ENCODE measurements at places on chromosomes 6 and 20.

- DNase-seq = no peak
Measured at GRCh38 chr6:166774770-166775169, 147.7 kb upstream of the RPS6KA2 start.

GRCh38 chr20:19785983-19786285 lies 27.9 kb downstream of the RIN2 start:
- DNase-seq = no peak

GRCh38 chr6:73145690-73146089 lies 79.6 kb downstream of the KHDC1L start:
- no peak for DNase-seq

DNA sequence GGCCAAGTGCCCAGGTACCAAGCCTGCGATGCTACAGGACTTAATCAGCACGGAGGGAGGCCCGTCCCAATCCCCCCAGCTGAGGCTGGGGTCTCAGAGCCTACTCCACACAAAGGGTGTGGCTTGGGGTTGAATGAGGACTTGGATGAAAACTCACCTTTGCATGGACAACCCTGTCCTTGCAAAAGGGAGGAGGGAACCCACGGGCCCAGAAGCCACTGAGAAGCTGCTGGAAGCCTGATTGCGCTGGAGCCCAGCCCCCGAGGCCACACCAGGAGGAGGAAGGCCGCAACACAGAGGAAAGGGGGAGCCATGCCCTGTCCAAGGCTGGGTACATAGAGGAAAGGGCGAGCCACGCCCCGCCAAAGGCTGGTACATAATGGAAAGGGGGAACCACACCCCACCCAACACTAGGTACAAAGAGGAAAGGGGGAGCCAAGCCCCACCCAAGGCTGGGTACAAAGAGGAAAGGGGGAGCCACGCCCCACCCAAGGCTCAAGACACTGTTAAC lies 158.8 kb downstream of the DLL1 start:
- no peak for DNase-seq

DNA sequence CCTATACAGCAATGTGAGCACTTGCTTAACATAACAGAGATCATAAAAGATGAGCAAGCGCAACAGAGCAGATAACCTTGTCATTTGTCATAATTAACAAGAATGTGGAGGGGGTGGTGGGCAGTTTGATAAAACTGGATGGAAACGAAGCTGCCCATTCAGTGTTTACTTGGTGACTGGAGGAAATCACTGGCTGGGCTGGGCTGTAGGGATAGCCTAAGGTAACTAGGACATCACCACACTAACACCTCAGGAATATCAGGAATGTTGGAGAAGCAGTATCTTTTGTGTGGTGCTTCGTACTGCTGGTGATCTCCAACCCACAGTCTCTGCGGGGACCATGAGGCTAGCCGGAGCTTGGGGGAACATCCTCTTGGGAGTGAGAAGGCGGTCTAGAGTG lies 218.4 kb downstream of the HIVEP2 start:
- no peak for DNase-seq

- DNase-seq = peak; percentile 69
Measured at GRCh38 chr20:47540443-47541354, 39.0 kb downstream of the NCOA3 start.

- DNase-seq = peak; percentile 2
Measured at GRCh38 chr20:45070932-45071632, 29.8 kb downstream of the KCNS1 start.

DNA sequence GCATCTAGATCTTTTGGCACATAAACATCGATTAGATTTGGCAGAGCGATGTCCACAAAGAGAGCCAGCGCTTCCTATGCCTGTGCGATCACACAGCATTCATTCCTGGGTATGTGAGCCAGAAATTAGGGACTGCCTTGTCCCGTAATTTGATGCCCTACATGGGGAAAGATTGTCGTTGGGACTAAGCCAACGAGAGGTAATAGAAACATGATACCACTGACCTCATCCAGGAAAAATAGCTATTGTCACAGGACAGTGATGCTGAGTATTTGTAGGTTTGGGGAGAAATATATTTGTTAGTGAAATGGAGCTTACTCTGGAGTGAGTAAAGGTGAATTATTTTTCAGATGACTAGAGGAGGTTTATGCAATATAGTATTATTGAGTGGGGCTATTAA lies 154.0 kb downstream of the TSHZ2 start:
- no peak for DNase-seq

DNA sequence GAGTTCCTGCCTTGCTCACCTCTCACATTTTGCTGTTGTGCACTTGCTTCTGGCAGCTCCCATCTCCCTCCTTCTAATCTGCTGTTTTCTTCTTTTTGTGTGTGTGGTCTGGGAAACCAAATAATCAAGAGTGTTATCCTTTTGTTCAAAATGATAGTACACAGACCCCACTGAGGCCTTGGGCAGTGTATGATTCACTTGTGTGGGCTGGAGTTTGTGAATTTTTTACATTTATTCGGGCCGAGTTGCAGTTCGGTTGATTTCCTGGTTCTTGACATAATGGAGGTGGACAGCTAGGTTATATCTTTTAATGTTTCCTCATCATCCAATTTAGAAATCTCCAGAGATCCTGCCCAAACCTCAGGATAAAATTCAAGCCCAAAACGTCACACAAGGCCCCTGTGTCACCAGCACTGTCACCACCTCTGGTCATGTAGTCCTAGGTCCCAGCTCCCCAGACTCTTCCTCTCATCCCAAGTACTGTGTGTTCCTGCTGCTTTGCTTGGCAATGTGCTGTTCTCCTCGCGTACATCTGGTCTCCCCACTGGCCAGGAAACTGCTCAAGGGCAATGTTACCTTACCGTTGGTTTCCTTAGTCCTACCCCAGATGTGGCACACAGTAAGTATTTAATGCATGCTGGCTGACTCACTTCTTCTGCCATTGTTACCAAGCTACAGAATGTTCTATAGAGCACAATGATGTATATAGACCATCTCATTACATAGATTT lies 55.7 kb upstream of the PHACTR2 start:
- DNase-seq = no peak

DNA sequence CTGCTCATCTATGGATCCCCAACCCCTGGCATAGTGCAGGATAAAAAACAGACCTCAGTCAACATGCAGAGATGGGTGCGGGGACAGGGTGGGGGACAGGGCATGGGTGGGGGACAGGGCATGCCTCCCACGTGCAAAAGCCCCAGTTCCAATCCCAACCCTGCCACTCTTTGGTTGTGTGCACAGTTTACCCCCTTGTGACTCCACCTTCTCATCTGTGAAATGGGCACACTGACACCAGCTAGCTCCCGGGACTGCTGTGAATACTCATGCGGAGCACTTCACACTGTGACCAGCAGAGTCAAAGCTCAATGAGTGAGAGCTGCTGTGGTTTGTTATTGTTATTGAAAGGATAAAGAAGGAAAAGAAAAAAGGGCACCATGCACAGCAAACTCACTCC lies 69.3 kb downstream of the NFATC2 start:
- DNase-seq = no peak

DNA sequence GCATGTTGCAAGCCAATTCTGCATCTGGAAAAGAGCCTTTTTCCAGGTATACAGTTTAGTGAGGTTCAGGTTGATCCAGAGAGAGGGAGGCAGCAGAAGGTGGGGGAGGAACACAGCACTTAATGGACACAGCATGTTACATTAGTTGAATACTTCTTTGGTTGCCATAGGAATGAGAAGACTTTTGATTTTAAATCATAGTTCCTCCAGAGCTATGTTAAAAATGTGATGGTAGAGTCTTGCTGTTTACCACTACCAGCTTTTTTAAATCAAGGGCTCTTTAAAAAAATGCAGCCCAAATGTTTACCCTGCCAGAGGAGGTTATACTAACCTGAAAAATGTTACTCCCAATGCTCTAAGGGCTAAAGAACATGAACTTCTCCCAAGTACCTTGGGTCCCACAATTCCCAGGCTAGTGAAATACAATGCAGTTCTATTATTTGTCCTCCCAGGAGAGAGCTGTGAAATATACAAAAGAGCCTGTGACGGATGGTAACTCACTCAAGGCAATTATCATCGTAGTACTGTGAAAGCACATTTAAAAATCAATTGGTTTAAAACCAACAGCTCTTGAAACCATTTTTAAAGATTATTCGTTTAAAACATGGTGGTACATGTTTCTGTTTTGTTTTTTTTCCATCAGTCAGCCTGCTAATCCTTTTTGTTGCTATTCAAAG lies 6.9 kb upstream of the PHACTR1 start:
- no peak for DNase-seq

- no peak for DNase-seq
Measured at GRCh38 chr20:38283236-38283635, 20.7 kb upstream of the BPI start.

- no peak for DNase-seq
Measured at GRCh38 chr20:36097337-36098151, 57.0 kb upstream of the EPB41L1 start.

GRCh38 chr6:163599136-163599535 lies 184.6 kb downstream of the QKI start:
- DNase-seq = no peak

DNA sequence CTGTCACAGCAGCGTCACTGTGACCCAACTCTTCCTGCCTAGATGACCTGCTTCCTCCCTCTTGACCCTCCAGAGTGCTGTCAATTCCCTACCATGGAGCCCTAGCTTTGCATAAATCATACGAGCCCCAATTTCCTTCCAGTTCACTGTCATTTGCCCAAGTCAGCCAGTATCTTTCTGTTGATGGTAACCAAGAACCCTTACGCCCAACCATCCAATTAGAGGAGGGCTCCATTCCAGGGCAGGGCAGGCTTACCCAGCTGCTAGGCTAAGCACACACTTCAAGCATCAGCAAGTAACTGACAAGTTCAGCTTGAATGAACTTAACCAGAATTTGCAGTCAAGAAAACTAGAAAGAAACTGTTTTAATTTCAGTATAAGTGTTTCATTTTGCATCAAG lies 25.7 kb downstream of the WFDC3 start:
- no peak for DNase-seq

DNA sequence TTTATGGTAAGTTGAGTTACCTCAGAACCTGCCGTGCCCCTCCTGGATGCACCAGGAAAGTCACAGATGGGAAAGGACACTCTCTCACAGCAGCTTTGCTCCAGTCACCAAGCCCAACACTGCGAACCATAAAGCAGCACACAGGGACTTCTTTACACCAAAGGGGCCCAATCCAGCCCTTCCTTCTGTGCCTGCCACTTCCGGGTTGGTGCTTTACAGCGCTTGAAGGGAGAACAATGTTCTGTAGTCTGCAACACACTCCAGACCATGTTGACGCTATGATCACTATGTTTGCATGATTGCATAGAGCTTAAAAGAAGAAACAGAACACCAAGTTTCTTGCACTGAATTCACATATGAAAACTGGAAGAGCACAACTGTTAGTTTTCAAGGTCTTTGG lies 57.1 kb downstream of the SERAC1 start:
- DNase-seq = no peak

- DNase-seq = no peak
Measured at GRCh38 chr20:50587291-50587961, 77.2 kb downstream of the PTPN1 start.

GRCh38 chr6:5997420-5997987 lies 9.2 kb downstream of the NRN1 start:
- DNase-seq = peak; percentile 28

DNA sequence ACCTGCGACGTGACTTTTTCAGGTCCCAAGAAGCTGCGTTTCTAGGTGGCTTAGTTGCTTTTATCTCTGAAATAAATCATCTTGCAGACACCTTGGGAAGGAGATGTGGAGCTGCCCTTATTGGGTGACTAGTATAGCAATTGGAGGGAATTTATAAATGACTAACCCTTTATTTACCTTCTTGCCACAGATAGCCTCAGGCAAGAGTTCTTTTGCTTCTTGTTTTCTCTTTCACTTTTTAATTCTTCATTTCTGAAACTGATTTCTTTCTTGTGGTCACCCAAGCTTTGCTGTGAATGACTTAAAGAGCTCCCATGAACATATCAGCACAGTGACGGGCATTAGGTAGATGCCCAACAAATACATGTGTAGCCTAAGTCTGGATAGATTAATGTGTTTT lies 3.0 kb downstream of the ADGRF4 start:
- no peak for DNase-seq

GRCh38 chr20:38903335-38903734 lies 22.9 kb upstream of the FAM83D start:
- DNase-seq = no peak

- DNase-seq = no peak
Measured at GRCh38 chr20:62854121-62854520, 7.5 kb downstream of the TCFL5 start.

DNA sequence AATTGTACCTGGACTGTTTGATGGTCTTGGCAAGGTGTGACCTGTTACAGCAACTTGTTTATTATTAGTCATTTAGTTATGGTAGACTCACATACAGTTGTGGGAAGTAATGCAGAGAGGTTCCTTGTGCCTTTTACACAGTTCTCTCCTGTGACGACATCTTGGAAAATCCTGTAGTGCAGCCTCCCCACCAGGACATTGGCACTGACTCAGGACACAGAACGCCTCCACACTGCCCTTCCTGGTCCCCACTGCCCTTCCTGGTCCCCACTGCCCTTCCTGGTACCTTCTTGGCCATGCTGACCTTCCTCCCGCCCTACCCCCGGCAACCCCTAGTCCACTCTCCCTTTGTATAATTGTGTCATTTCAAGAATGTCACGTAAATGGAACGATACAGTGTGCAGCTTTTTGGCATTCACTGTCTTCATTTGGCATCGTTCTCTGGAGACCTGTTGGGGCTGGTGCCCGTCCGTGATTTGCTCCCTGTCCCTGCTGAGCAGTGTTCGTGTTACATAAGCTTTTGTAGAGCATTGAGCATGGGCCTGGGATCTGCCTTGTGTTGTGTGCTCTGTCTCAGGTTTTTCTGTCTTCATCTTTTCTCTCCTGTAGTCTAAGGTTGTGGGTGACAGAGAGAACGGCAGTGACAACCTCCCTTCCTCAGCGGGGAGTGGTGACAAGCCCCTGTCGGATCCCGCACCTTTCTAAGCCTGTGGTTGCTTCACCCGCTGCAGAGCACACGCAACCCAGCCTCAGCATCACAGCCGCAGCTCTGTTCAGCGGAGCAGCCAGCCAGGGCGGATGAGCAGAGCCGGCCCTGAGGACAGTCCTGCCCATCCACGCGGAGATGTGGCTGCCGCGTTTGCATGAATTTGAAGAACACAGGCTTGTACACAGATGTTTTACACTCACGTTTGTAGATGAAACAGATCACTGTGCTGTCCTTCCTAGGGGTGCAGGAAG lies 5.4 kb upstream of the DNAJC5 start:
- no peak for DNase-seq

DNA sequence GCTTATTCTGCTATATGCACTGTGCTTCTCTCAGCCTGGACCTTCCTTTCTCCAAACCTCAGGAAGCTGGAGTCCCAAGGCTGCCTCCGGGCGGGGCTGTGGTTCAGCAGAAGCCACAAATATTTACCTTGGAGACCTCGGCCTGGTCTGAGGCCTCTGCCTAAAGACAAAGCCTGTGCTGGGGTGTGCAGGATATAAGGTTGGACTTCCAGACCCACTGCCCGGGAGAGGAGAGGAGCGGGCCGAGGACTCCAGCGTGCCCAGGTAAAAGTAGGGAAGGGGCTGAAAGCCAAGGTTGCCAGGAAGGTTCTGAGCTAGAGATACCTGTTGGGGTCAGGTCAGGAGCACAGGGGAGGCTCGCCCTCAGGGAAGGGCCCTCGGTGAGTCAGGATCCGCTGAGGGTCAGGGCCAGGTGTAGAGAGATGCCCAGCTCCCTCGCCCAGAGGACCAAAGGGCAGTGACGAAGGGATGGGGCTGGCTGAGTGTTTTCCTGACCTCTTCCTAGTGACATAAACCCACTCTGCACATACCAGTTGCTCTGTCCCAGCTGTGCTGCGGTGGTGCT lies at the start of gene BPIFB1:
Gene BPIFB1, plus strand, starts transcription at position 224 of the 565 bp plus-strand sequence. CDS start 2,860 bp downstream, outside the sequence.
- DNase-seq = no peak

GRCh38 chr6:157322792-157323254 lies 496 bp downstream of the TMEM242 start:
- no peak for DNase-seq
